ENCODE measurements at places on chromosomes 16 and 17.

DNA sequence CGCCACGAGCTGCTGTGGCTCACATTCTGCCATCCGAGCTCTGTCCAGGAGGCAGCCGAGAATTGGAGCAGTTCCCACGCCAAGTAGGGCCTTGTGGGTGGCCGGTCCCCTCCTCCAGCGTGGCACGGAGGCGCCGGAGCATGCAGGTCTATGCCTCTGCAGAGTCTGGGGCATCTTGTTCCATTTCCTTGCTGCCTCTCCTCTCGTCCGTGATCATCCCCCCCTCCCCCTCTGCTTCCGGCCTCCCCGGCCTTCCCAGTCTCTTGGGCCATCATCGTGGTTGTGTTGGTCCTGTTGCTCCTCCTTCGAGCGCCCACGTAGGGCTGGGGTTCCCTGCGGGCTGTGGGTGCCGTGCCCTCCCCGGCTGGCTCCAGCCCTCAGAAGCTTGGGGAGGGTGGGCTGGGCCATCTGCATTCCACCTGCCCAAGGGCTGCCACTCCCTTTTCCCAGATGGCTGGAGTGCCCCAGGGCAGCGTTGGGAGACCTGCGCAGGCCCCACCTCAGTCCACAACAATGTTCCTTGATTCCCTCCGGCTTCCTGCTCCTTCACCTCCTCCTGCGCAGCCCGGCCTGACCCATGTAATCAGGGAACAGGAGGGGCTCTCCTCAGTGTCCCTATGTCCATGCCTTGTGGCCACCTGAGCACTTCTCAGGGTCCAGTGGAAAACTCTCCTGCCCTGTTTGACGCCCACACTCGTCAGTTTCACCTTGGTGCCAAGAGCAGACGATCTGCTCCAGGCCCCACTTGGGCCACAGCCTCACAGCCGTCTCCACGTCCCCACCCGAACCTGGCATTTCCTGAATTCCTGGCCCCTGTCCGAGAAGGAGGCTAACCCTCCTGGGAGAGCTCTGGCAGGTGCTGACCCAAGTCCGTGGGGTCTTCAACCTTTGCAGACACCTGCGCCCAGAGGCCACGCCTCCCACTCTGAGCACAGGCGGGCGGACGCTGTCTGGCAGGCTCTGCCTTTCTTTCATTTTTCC is 37.1 kb downstream of the BAIAP2 start:
- DNase-seq: no peak

GRCh38 chr16:11224096-11224893 is 31.7 kb downstream of the SOCS1 start:
- DNase-seq: peak; percentile 69

- DNase-seq: no peak
These were observed 5.3 kb downstream of the ST3GAL2 start for GRCh38 chr16:70433458-70434103.

DNA sequence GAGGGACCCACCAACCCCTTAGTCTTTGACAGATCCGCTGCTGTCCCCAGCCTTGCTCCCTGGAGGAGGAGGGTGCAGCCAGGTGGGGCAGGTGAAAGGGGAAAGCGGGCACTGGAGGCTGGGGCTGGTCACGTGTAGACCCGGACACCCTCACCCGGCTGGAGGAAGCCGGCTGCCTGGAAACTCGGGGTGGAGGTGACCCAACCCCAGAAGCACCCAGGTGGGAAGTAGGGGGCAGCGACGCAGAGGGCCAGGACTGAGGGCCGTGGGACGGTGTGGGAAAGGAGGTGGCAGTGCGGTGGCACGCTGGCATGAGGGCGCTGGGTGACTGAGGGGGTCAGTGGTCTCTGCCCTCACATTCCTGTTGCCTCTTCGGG is 2.7 kb downstream of the TRAF7 start:
- no peak for DNase-seq

DNA sequence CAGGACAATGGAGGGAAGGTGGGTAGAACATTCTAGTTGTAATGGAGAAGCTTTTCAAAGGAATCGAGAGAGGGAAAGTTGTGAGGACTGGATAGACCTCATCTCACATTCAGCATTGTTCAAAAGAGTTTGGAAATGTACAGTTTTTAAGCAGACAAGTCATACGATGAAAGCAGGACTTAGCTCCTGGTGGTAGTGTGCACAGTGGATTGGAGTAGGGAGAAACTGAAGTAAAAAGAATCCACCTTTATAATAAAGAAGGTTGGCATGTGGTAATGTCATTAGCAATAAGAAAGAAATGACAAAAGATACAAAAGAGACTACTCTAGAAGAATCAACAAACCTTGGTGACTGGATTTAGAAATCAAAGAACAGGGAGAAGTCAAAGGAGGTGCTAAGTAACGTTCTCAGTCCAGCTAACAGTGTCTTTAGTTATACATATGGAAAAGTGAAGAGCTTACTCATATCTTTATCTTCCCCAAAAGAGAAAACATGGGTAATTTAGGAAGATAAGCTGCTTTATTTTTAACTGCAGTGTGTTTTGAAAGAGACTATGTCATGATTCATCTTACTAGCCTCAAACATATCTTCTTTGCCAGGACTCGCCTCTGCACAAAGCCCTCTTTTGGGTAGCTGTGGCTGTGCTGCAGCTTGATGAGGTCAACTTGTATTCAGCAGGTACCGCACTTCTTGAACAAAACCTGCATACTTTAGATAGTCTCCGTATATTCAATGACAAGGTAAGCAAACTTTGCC is 18.7 kb upstream of the EVI2A start:
- no peak for DNase-seq

- DNase-seq: no peak
These were observed 217.8 kb upstream of the GSE1 start for GRCh38 chr16:85395207-85395912.

DNA sequence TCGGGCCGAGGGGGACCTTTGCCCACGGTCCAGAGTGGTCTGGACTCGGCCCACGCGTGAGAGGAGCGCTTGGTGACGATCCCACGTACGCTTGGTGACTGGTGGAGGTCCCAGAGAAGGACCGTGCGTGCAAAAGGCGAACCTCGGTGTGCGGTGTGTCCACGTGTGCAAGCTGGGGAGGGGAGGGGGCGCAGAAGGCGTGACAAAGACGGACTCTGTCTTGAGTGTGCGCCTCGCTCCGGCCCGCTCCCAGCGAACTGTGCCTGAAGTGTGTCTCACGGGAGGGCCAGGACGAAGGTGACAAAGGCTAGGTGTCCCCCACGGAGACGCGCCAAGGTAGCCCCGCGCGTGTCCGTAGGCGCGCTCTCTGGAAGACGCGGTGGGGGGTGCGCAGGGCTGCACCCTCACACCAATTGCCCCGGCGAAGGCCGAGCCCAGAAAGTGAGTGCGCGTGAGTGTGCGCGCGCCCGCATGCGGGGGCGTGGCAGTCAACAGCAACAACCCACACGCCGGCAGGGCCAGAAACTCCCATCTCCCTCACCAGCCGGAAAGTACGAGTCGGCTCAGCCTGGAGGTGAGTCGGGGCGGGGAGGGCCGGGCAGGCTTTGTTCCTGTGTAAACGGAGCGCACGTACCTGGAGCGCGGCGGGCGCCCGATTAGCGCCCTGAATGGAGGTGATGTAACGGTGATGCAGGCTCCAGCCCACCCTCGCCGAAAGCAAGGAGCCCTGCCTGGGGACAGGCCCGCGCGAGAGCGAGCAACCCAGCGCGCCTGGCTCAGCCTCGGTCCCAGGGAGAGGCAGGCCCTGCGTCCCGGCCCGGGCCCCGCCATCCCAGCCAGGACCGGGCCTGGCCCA is at the start of gene GPRC5C:
TSS of gene GPRC5C (plus strand) at position 521 of the 856 bp plus-strand sequence. CDS start 7,689 bp downstream, outside the sequence.
- peak; percentile 57 for DNase-seq

All from stimulated activated naive CD8-positive, alpha-beta T cell treated with anti-CD3 and anti-CD28 coated beads, Interleukin-15, amount 100 ng/mL, for 72 hours (primary cell).